NB4 (cell line): ENCODE measurements at places on chromosomes 16 and 17.
A peak's percentile ranks its signal among the peaks of the same experiment; 100 is the strongest.

DNA sequence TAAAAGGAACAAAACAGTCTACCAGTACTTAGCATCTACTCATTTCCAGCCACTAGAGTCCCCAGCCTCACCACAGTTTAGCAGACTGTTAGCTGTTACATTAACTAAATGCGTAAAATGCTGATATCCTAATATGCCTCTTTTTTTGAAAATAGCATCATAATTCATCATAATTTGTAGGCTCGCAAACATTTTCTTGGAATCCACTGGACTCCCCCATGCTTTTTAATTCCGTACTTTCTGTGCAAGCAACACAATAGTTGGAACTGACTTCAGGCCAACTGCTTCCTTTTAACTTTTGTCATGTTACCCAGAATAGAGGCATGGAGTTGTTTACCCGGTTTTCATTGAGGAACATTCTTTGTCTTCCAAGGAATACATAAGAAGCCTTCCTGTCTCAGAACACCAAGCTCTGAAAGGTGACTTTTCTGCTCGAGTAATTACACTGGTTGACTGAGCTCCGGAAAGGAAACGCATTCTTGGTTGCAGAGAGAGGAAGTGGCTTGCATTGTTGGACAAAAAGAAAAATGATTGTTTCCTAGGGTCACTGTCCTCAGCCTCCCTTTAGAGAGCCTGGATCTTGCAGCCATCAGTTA, 30.9 kb upstream of the SEC14L1 start:
- peak; percentile 46 for DNase-seq

DNA sequence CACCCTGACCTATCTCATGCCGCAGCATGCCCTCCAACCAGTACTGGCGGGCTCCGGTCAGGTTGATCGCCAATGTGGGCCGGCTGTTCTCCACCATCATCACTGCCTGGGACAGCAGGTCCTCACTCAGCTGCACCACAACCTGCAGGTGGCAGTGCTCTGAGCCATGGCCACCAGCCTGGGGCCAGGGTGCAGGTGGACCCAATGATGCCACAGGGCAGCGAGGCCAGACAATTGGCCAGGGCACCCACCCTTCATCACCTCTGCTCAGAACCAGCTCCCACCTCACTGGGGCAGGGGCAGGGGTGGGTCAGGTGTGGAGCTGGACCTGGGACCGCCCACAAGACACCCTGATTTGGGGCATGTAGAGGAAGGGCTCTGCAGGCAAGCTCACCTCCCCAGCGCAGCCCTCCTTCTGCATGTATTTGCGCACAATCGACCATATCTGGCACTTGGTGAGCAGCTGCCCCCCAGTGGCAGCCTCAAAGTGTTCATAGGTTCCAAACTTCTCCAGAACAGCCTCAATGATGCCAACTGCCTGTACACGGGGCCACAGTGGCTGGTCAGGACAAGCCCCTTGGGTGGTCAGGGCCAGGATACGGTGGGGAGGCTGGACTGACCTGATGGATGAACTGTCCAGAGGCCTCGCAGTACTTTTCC, 4.2 kb downstream of the MATCAP1 start:
- peak; percentile 66 for DNase-seq

DNA sequence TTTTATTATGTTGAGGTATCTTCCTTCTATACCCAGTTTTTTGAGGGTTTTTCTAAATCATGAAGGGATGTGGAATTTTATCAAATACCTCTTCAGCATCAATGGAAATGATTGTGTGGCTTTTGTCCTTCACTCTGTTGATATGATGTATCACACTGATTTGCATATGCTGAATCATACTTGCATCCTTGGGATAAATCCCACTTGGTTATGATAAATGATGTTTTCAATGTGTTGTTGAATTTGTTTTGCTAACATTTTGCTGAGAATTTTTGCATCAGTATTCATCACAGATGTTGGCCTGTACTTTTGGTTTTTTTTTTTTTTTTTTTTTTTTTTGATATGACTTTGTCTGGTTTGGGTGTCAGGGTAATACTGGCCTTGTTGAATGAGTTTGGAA, 23.1 kb downstream of the CD300LB start:
- no peak for DNase-seq

GRCh38 chr16:82004601-82005000, 6.7 kb downstream of the SDR42E1 start:
- no peak for DNase-seq

DNA sequence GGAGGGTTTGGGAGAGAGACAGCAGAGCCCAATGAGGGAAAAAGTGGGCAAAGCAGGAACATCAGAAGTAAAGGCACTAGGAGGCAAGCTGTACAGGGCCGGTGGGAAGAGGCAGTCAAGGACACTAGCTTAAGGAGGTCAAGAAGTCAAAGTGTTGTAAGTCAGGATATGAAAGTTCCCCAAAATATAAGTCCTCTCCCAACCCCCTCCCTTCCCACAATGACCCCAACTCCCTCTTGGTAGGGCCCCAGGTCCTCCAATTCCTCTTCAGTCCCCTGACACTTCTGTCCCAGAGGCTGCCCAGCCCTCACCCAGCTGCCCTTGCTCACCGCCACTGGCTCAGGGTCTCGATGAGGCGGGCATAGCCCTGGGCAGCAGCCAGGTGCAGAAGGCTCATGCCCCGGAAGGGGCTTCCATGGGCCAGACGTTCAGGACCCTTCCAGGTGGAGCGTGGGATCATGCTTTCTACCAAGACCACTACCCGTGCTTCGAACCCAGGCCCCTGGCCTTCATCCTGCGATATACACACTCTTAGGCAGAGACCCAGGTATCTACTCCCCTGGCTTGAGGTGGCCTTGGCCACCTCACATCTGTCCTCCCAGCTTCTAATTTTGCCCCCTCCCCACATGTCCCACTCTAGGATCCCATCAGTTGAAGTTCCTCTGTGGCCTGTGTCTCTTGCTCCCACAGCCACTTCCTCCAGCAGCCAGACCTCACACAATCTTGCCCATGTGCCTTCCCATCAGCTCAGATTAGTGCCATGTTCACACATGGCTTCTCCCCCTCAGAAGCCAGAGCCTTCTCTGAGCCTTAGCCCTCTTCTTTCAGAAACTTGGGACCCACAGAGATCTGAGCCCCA, 5.9 kb upstream of the SPAG7 start:
- no peak for DNase-seq

DNA sequence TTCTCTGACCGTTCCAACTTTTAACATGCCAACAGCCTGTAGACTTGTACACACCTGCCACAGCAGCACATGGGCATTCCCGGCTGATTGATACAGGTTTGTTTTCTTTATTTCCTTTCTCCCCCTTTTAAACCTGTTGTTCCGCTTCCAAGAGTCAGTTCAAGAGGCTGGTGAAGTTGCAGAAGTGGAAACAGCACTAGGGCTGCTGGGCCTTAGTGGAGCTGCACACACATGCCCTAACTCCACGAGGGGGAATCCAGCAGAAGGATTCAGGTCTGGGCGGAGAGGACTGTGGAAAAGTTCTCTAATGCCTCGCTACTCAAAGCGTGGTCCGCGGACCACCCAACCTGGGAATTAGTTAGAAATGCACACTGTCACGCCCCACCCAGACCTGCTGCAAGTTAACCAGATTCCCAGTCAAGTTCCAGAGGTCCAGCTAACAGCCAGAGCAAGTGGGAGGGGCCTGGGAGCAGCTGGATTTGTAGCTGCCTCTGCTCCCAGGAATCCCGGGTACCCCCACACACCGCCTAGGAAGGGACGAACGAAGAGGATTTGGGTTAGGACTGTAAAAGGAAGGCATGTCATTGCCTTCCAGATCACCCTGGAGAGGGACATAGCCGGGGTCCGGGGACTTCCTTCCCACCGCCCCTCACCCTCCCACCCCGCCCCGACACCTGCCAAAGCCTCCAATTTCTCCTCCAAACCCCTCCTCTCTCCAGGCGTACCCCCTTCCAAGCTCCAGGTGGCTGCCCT, 542 bp downstream of the SLC39A11 start:
- DNase-seq = peak; percentile 60

DNA sequence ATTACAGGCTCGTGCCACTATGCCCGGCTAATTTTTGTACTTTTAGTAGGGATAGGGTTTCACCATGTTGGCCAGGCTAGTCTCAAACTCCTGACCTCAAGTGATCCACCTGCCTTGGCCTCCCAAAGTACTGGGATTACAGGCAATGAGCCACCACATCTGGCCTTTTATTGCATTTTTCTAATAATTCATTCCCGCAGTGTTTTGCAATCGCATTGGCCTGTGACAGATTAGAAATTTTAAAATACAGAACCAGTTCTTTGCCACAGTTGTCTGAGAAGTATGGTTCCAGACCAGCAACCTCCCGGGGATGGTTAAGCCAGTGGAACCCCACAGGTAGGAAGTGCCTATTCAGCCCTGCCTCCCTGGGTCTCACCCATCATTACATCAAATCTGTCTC, 3.2 kb upstream of the CRHR1 start:
- DNase-seq = no peak

DNA sequence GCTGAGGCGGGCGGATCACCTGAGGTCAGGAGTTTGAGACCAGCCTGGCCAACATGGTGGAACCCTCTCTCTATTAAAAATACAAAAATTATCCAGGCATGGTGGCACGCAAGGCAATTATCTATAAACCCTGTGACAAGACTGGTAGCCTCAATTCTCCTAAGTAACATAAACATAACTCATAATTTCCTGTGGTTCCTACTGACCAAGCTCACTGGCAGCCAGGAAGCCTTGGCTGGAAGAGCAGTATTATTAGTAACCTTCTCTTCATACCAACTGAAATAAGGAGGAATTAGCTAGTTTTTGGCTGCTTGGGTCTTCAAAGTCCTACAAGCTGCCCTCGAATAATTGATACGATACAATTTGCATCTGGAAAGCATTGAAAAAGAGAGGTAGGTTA, 31.6 kb upstream of the LRRC37A3 start:
- no peak for DNase-seq

DNA sequence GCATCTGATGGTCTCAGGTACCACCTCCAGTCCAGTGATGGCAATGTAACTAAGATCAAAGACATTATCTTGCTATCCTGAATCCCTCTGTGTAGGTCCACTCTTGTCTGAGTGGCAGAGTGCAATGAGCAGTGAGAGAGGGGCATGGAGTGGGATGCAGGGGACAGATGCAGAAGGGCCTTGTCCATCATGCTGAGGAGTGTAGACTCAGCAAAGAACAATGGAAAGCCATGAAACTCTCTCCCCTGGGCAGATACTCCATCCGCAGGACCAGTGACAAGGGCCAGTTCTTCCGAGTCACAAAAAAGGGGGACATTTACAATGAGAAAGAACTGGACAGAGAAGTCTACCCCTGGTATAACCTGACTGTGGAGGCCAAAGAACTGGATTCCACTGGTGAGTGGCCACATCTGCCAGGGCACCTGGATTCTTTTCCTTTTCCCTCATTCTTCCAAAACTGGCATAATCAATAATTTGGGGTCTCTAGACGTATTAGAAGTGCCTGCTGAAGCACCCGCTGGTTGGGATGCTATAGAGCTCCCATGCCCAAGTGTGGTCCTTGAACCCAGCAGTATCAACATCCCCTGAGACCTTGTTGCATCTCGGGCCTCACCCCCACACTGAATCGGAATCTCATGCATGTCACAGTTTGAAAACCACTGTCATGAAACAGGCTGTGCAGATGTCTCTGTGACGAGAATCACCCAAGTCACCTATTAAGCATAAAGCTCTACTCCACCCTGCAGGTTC, 29.5 kb downstream of the CDH5 start:
- no peak for DNase-seq

DNA sequence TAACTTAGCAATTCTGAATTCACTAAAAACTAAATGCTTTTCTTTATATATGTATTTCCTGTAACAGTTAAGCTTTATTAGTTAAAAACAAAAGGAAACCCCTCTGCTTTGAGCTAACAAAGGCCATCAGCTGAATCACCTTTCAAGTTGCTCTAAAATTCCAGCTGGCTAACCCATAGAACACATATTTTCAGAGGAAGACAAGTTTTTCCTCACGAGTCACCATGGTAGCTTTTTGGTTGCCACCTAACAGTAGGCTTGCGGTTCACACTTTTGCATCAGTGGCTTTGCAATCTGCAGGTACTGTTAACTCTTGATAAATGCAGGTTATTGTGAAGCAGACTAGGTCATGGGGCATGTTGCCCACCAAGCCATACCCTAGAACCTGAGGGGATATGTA, 57.6 kb upstream of the IRX5 start:
- DNase-seq = no peak

GRCh38 chr16:56505181-56505580, 14.6 kb downstream of the BBS2 start:
- DNase-seq = no peak

DNA sequence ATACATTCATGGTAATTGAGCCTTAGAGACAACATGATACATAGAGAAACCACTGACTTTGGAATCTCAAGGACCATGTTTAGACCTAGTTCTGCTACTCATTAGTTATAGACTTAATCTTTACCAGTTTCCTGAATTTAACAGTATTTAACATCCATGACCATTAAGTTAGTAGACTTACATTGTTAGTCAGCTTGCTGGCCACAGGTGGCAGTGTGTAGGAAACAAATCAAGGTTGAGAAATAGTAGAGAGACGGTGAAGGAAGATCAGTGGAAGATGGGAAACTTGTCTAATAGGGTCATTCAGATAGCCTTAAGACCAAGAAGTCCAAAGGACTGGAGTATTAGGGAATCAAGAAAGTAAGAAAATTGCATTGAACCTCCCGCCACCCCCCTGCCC, 31.0 kb downstream of the OMG start:
- DNase-seq = peak; percentile 39

GRCh38 chr17:9162275-9162985, 141.1 kb downstream of the NTN1 start:
- no peak for DNase-seq

- peak; percentile 95 for DNase-seq
These were observed 37.2 kb upstream of the BCAR1 start for GRCh38 chr16:75288596-75289120.

GRCh38 chr16:75921281-75921680, 195.0 kb upstream of the CPHXL start:
- no peak for DNase-seq

- DNase-seq = no peak
These were observed 25.8 kb upstream of the HS3ST2 start for GRCh38 chr16:22788193-22788530.

- no peak for DNase-seq
These were observed 895.8 kb upstream of the SOX9 start for GRCh38 chr17:71224824-71225575.

DNA sequence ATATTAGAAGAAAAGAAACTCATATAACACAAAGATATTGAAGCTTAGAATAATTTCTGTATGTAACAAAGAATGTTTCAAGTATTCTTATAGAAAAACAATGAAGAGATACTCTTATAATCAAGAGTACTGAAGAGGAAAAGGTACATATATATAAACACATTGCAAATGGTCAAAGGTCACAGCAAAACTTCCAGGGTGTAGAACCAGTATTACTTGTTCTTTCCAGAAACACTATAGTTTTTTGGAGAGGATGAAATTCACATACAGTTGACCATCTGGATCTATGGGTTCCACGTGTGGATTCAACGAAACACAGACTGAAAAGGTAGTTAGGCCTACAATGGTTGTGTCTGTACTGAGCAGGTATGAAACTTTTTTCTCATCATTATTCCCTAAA, 22.6 kb downstream of the PRPSAP1 start:
- no peak for DNase-seq

- DNase-seq = peak; percentile 17
These were observed 32.7 kb downstream of the BMERB1 start for GRCh38 chr16:15466886-15467781.

- peak; percentile 24 for DNase-seq
These were observed 96.9 kb downstream of the ADCY9 start for GRCh38 chr16:4019371-4019791.

- DNase-seq = peak; percentile 76
These were observed 1.7 kb upstream of the SLC16A11 start for GRCh38 chr17:7045492-7046126.

- DNase-seq = no peak
These were observed 6.5 kb upstream of the ULK2 start for GRCh38 chr17:19874256-19874655.
